DMS53 (cell line): ENCODE measurements at places on chromosomes 2 and 18.
A peak's percentile ranks its signal among the peaks of the same experiment; 100 is the strongest.

DNA sequence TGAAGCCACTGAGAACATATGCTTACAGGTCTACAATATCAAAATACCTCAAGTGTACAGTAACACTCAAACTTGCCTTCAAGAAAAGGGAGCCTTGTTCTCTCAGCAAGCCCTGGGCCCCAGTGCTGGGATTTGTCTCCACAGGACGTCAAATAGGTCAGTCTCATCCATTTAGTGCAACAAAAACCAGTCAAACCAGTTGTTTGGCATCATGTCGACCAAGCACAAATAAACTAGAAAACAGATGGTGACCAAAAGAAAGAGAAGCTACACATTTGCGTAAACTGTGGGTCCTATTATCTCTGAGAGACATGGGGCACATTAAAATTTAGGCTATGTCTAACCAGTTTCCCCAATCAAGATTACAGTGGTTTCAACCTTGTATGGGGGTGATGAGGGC, 182.6 kb upstream of the PKDCC start:
- peak; percentile 44 for DNase-seq

- no peak for DNase-seq
Measured at GRCh38 chr2:165348441-165348840, 109.2 kb downstream of the SCN2A start.

GRCh38 chr18:76318607-76319006, 176.4 kb downstream of the ZNF516 start:
- no peak for DNase-seq

DNA sequence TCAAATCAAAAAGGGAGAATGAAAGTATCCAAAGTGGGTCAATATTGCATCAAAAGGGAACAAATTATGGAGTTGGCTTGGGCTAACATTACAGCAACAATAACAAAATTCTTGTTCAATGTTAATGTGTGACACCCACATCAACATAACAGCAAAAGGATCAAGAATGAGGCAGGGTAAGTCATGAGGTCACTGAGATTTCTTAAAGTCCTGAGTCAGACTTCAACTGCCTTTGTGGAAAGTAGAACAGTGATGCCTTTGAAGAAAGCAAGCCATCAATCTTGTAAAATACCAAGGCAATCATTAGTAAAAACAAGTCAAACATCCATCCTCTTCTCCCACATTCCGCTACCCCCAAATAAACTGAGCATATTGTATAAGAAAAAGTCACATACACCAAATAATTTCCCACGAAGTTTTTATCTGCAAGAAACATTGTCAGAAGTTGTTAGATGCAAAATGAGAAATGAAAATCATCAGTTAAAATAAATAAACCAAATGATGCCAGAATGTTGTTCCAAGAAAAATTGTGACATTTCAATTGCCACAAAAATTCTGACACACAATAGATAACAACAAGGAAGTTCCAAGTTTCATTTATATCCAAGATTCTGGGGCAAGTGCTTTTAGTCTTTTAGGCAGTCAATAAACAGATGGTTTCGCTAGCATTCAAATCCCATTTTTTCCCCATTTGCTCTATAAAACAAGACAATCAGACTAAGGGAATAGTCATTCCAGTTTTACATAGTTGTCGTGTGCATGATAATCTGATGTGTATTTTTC, 216.1 kb upstream of the SETBP1 start:
- no peak for DNase-seq

- DNase-seq = no peak
Measured at GRCh38 chr2:23489471-23490322, 104.7 kb downstream of the KLHL29 start.

DNA sequence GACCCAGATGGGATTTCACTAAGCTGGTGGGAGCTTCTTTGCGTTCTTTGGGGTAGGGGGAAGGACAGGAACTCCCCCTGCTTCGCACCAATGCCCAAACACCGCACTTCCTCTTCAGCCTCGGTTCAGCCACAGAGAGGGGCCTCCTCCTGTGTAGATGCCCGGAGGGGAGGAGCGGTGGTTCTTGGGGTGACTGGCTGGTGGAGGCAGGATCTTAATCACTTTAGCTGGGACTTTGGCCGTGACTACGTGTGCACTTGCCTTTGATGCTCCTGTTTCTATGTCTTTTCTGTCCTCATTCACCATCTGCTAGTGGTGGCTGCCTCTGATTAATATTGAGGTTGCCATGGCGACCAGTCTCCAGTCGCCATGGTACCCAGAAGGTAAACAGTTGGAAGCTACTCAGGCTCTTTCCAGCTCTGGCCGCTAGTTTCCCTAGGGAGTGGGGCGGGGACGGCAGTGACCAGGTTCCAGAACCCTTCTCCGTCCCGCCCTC, 1.9 kb downstream of the CNGA3 start:
- DNase-seq = peak; percentile 100

DNA sequence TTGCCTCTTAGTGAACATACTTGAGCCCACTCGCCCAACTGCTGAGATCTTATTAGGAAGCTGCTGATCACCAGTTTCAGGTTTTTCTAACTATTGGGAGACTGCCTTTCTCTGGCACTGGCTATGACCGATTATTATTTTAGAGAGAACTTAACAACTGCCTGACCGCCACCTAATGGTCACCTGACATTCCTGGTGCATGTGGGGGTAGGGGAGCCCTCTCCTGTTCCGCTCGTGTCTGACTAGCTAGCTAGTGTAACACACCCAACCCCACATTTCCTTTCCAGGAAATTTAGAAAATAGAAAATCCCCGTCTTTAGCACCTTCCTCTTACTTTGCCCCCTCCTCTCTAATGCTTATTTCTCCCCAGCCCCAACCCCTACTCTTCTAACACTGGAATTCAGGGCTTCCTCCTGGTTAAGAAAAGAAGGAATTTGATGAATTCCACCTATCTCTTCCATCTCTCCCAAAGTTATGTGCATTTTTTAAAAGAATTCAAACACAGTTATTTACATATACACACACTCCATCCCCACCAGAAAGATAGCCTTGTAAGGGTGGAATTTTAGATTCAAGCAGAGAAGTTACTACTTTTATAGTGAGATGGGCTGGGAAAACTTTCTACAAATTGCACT, 19.4 kb upstream of the DNER start:
- DNase-seq = no peak

DNA sequence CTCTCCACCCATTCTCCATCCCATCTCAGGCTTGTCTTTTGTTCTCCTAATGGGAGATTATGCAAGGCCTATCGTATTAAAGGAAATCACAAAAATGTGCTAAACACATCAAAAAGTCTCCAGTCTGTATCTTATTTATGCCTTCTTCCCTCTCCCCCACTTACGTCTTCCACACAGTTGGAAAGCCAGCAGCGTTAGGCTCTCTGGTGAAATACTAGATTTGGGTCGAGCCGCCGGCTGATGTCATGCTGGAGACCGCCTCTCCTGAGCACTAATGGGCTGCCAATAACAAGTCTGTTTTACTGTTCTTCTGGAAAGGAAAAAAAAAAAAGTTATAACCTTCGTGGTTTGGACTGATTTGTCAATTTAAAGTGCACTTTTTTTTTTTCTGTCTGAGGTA, 182.7 kb upstream of the SIX2 start:
- no peak for DNase-seq

- DNase-seq = no peak
Measured at GRCh38 chr18:55300421-55300935, 287.5 kb downstream of the TCF4 start.

GRCh38 chr2:38264396-38265221, 112.5 kb downstream of the ATL2 start:
- no peak for DNase-seq

- peak; percentile 74 for DNase-seq
Measured at GRCh38 chr2:55923091-55923981, at the start of gene EFEMP1. Gene EFEMP1 (minus strand): TSS chr2:55923782. CDS start chr2:55922440, 1,342 bp downstream.

DNA sequence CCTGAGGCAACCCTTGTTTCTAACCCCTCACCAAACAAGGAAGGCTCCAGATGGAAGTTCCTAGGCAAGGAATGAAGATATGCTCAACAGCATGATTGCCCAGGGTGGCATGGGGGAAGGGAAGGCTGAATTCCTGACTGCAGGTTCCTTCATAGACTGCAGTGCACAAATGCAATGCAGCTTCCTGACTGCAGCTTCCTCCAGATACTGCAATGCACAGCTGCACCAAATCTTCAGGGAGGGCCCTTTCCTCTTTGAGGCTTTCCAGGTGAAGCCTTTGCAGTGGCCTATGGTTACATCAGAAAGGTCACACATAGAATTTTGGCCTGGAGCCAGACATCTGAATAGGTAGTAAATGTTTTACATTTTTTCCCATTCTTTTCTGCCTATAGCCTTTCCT, 58.8 kb upstream of the DYNAP start:
- DNase-seq = peak; percentile 71

DNA sequence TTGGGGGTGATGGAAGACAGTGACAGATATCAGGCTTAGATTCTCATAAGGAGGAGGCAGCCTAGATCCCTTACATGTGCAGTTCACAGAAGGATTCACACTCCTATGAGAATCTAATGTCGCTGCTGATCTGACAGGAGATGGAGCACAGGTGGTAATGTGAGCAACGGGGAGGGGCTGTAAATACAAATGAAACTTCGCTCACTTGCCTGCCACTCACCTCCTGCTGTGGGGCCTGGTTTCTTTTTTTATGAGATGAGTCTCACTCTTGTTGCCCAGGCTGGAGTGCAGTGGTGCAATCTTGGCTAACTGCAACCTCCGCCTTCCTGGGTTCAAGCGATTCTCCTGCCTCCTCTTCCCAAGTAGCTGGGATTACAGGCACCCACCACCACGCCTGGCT, 258.6 kb downstream of the EN1 start:
- DNase-seq = no peak

GRCh38 chr2:156673333-156673615, 237.1 kb downstream of the GPD2 start:
- no peak for DNase-seq

- no peak for DNase-seq
Measured at GRCh38 chr2:239687441-239687840, 286.6 kb upstream of the HDAC4 start.

DNA sequence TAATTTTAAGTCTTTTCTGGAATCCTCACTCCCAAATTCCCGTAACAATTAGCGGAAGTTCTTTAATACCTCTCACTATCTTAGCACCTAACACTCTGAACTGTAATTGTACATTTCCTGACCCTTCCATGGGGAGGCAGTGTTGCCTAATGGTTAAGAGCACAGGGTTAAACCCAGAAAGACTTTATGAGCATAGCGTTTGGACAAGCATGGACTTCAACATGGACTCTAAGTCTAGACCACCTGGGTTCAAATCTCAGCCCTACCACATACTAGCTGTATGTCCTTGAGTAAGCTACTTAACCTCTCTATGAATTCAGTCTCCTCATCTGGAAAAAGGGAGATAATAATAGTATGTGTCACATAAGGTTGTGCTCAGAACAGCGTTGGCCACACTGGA, 13.0 kb downstream of the ANTXR1 start:
- peak; percentile 83 for DNase-seq

- no peak for DNase-seq
Measured at GRCh38 chr18:25299426-25300300, 52.3 kb downstream of the ZNF521 start.

DNA sequence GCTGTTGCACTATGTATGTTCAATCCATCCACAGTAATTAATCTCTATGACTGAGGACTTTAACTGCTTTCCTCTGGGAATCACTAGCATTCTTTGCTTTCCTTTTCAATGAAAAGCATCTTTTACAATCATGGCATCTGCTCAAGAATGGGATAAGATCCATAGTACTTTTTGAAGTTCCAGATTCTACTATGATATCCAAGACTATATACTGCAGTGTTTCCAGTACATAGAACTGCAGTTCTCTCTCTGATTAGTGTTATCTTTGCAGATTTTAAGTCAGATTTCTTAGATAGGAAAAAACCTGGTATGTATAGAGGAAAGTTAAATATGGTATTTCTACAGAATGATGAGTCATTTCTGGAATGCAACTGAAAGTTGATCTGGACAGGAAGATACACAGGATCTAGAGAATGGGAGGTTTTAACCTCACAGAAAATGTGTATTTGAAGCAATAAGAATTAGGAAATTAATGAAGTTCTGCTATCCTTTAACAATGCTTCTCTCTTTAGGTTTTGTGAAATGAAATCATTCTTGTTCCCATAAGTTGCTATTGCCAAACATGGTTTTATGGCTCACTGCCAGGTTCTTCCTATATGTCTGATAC, 670.7 kb downstream of the ERBB4 start:
- peak; percentile 60 for DNase-seq

DNA sequence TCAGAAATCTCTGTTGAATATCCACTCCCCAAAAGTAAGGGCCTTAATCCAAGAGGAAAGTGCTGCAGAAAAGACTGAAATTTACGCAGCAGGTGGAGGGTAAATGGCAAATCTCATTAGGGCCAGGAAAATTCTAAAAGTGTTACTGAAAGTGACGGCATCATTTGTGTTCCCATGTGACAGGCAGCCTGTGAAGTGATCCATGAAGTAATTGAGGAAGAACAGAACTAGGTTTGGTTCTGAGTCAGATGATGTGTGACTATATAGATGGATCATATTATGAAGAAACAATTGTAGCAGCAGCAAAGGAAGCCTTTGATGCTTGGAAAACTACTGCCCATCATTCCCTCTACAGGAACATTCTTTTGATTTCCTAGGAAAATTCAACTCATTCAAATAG, 401.2 kb downstream of the TGIF1 start:
- no peak for DNase-seq

GRCh38 chr2:119425119-119425405, 6.6 kb upstream of the TMEM37 start:
- DNase-seq = no peak

GRCh38 chr18:61893309-61893970, 633 bp upstream of the RNF152 start:
- DNase-seq = peak; percentile 82

- no peak for DNase-seq
Measured at GRCh38 chr2:104834431-104835153, 19.3 kb upstream of the POU3F3 start.

GRCh38 chr2:138537170-138537915, 35.8 kb downstream of the SPOPL start:
- DNase-seq = no peak

DNA sequence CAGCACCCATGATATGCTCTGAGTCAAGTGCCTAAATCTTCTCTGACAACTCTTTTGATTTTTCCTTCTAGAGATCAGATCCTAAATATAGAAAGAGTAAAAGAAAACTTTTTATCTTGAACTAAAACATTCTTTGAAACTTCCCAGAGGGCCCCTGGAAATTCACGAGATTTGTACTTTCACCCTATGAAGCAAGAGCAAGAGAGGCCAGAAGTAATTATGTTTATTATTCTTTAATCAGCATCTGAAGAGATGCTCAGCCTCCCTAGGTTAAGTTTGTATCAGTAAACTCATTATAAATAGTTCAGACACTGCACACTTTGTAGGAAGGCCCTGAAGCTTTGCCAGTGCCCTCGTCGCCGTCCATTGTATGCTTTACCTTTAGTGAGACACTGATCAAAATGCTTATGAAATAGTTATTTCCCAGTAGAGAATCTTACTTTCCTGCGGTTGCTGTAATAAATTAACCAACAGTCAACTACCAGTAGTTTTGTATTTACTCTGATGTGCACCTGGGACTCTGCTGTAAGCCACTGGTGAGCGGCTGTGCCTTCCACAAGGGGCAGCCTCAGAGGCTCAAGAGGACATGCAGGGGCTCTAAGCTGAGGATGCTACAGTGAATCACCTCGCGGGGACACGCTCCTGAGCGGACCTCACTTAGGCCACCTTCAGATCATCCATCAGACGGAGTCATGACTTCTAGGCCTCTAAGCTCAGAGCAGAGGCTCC, 71.9 kb downstream of the BIN1 start:
- DNase-seq = no peak

- DNase-seq = no peak
Measured at GRCh38 chr2:134590679-134591078, 128.1 kb downstream of the TMEM163 start.
